ENCODE measurements at places on chromosomes 13 and 19.

DNA sequence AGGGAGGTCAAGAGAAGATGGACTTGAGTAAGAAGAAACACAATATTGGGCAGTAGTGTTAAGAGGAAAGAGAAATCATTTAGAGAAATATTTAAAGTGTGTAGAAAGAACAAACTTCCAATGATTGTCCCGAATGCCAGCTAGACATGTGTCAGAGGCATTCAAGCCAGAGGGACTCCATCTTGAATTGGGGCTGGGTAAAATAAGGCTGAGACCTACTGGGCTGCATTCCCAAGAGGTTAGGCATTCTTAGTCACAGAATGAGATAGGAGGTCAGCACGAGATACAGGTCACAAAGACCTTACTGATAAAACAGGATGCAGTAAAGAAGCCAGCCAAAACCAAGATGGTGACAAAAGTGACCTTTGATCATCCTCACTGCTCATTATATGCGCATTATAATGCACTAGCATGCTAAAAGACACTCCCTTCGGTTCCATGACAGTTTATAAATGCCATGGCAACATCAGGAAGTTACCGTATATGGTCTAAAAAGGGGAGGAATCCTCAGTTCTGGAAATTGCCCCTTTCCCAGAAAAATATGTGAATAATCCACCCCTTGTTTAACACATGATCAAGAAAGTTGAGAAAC lies 127.0 kb upstream of the IPO5 start:
- no peak for DNase-seq

DNA sequence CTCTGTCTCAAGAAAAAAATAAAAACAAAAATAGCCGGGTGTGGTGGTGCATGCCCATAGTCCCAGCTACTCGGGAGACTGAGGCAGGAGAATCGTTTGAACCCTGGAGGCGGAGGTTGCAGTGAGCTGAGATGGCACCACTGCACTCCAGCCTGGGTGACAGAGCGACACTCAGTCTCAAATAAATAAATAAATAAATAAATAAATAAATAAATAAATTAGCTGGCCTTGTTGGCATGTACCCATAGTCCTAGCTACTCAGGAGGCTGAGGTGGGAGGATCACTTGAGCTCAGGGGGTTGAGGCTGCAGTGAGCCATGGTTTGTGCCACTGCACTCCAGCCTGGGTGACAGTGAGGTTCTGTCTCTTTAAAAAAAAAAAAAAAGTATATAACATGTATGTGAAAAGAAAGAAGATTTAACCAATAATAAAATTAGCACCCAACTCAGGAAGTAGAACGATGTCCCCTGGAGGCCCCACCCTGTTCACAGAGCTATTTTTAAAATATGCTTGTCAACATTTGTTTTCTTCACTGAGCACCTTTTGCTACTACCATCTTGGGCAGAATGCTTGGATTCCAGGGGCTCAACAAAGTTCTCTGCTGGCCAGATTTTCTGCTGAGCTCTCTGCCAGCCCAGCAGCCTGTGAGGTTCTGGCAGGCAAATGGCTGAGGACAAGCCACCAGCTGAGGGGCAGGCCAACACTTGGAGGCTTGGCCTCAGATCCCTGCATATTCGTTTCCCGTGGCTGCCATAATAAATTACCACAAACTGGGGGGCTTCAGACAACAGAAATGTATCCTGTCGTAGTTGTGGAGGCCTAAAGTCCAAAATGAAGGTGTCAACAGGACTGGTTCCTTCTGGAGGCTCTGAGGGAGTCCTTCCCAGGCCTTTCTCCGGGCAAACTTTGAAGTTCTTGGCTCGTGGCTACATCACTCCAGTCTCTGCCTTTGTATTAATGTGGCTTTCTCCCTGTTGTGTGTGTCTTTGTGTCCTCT lies 5.2 kb downstream of the SLC25A42 start:
- no peak for DNase-seq

- DNase-seq = no peak
Measured at GRCh38 chr19:10305139-10305806, 4.3 kb downstream of the ZGLP1 start.

GRCh38 chr13:51838240-51838846 lies 6.6 kb downstream of the TMEM272 start:
- no peak for DNase-seq

DNA sequence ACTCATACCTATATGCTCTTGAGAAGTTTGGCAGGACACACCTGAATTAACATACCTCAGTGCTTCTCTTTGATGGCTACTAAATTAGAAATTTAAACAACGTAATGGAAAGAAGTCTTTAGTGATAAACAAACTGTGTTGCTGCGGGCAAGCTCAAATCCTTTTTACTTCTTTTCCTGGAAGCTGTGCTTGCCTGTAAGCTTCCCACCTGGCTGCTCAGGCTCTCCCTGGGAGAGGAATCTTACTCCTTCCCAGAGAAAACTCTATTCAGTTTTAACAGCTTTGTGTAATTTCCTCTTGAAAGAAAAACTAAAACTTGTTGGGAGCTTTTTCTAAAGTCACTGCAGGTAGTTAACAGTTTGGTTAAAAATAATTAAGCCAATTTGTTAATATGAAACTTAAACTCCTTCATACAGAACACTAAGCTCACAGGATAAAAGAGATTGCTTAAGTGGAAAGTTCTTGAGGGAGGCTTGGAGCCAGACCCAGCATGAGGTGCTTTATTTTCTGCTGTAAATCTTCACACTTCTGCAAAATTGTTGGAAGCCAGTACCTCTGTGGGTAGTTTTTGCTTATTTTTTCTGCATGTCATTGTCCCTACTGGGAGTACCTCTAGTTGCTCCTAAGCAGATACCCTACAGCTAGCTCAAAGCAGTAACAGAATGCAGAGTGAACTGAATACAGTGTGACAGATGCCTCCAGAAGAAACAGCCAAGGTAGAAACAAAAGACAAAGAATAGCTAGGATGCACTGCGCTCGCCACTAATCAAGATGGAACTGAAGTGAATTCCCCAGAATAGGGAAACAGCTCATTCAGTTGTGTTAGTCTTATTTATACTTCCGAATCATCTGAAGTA lies 1253.0 kb downstream of the PCDH17 start:
- DNase-seq = no peak

DNA sequence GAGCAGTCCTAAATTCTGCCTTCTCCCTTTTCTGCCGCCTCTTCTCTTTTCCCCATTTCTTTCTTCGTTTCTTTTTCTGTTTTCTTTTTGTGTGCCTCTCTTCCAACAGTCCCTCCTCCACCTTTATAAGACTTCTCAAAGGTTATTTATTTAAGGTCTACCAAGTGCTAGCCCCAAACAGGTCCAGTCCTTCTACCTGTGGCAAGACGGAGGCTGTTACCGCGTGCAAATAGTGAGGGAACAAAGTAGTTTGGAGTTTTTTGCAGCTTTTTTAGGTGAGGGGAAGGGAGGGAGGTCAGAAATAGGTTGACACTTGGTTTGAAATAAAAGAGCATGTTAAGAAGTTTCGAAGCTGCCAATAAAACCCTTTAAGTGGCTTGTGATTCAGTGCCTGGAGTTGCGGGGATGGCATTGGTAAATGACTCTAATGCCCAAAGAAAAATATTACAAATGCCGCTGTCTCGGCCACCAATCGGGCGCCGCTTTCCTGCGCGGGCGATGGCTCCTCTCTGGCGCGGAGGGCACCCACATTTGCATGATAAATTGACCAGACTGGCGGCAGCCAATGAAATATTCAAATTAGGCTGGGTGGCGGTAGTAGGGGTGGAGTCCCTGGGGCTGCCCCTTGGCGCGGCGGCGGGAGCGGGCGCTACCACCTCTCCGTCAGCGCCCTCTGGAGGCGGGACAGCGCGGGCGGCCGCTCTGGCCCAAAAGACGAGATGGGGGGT lies 7.5 kb upstream of the TSHZ3 start:
- DNase-seq = peak; percentile 67

DNA sequence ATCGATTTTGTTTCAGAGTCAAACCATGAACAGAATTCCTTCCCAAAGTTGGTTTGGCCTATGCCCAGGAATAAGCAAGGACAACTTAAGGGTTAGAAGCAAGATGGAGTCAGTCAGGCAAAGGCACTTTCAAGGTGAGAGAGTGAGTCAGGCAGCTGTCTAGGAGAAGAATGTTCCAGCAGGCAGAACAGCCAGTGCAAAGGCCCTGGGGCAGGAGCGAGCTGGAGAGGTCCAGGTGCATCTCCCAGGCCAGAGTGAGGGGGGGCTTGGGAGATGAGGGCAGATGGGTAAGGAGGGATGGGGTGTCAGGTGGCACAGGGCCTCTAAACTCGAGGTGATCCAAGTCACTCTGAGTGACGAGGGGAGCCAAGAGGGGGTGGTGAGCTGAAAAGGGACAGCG lies 9.2 kb upstream of the GRWD1 start:
- no peak for DNase-seq

- peak; percentile 40 for DNase-seq
Measured at GRCh38 chr19:18440415-18440877, 2.5 kb upstream of the ISYNA1 start.

DNA sequence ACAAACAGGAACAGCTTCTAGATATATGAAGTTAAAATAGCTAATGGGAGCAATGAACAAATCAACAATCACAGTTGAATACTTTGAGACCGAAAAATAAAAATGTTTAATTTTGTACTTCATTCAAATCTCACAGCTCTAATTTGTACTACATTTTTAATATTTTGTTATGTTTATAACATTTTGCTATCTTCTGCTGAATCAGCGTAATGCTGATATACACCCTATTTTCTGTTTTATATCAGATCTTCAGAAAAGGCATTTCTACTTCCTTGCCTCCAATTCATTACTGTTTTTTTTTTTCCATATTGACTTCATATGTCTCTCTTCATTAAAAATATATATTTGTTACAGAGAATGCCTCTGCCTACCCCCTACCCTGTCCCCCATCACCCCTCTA lies 27.9 kb upstream of the GPR183 start:
- no peak for DNase-seq

DNA sequence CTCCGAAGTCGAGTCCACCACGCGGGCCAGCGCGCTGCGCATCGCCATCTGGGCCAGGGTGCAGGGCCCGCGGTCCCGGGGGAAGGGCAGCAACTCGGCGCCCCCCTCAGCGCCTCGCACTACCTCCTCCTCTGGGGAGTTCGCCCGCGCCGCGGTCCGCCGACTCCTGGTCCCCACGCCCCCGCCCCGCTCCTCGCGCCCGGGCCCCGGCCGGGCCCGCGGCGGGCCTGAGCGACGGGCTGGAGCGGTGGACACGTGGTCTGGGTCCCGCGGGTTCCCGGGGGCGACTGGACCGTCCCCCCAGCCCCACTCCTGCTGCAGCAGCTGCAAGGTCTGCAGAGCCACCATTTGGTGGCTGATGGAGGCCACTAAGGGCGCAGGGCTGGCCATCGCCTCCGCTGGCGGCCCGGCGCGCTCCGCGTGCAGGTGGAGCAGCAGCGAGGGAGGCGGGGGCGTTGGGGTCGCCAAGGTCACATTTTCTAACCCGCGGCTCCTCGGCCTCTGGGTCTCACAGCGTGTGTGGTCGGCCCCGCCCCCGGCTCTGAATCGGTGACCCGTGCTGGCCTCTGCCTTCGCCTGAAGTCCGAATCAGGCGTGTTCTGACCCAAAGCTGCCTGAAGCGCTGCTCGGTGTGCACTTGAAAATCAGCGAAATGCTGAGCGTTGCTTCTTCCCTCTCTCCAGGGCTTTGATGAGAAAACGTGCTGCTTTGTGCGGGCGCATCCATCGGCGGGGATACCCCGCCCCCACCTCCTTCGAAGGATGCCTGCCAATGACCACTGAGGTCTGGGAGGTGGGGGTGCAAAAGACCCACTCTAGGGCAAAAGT lies at the start of gene DLEU7:
DLEU7 (minus strand) TSS at position 436 of the 827 bp plus-strand sequence; CDS start at position 390, 46 bp downstream.
- DNase-seq = no peak

DNA sequence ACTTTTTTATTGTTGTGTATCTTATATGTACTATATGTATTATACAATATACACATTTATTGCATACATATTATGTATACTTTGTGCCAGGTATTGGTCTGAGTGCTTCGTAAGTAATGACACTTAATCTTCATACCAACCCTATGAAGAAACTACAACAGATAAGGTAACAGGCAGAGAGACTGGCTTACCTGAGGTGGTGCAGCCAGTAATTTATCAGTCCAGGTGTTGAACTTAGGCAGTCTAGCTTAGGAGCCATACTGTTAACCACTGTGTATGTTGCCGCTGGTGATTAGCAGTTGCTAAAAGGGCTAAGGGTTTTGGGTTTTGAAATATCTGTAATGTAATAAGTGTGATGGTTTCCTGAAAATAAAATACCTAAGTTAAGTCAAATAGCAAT lies 53.6 kb upstream of the KCTD4 start:
- no peak for DNase-seq

- no peak for DNase-seq
Measured at GRCh38 chr13:100811928-100812327, 137.3 kb upstream of the TMTC4 start.

DNA sequence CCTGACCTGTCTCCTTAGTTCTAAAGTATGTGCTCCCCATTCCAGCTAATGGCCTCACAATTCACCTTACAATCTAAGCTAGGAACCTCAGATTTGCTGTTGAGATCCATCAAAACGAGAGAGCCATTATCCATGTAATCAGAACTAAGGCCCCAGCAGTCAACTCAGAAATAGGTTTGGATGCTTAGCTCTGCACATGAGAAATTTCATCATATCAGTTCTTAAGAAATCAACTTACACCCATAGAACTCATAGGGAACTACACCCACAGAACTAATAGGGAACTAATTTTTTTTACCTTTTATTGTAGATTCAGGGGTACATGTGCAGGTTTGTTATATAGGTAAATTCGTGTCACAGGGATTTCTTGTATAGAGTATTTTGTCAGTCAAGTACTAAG lies 28.7 kb downstream of the CYSLTR2 start:
- no peak for DNase-seq

GRCh38 chr19:2217591-2217990 lies 18.5 kb downstream of the PLEKHJ1 start:
- no peak for DNase-seq

- DNase-seq = no peak
Measured at GRCh38 chr13:79307433-79307861, 98.6 kb downstream of the RBM26 start.

DNA sequence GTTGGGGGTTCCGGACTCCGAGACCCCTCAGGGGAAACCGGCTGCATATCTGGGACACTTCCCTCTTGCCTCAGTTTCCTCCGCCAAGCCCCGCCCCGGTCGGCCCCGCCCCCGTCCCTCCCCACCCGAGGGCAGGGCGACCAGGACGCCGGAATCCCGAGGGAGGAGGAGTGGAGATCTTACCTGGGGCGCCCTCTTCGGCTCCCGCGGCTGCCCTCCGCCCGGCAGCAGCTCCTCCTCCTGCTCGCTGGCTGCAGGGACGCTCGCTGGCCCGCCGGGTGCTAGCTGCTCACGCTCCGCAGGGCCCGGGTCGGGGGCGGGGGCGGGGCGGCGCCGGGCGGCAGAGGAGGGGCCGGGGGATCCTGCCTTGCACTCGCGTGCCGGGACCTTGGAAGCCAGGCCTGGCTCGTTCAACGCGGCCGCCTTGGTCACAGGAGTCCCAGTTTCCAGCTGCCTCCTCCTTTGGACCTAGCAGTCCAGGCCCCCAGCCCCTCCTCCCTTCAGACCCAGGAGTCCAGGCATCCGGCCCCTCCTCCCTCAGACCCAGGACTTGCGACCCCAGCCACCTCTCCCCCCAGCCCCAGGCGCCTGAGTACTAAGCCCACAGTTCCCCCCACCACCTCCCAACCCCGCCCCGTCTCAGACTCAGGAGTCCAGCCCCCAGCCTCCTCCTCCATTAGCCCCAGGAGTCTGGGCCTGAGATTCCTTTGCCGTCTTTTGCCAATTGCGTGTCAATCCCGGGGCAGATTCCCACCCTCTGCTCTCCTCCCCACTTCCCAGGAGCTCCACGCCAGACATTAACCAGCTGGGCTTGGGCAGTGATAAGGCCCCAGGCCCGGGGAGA lies at the start of gene NTF4:
NTF4 (minus strand) TSS at position 51 of the 844 bp plus-strand sequence. CDS start 2,821 bp downstream, outside the sequence.
- DNase-seq = no peak

Data from activated naive CD4-positive, alpha-beta T cell treated with Interleukin-2 at 50 U/mL for 16 hours (primary cell).